ENCODE measurements at places on chromosomes 6 and 20.

DNA sequence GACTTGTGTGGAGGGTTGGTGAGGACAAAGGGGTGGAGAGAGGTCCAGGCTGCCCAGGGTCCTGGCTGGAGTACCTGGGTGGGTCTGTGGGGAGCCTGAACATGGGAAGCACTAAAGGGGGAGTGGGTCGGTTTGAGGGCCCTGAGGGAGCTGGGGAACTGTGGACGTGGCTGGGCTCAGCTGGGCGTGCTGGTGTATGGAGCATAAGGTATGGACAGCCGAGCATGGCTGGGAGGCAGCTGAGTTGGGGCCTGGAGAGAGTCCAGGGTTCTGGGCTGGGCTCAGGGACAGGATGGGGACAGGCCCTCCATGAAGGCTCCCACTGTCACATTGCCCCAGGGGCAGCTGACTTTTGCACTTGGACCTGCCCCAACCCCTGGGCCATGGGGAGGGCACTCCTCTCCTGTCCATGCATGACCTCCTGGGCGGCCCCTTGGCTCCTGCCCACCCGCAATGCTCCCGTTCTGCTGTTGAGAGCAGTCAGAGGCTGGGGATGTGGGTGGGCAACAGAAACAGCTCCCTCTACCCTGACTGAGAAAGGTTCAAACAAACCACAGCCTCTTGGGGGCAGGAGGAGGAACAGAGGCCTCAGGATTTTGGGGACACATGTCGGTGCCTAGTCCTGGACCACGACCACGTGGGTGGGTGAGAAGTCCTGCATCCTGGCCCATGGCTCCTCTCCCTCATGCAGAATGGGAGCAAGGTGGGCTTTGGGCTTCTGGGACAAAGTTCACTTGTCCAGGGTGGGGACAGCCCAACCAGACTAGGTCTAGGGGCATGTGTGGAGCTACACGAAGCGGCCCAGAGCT, 4.5 kb downstream of the C20orf204 start:
- no peak for DNase-seq

DNA sequence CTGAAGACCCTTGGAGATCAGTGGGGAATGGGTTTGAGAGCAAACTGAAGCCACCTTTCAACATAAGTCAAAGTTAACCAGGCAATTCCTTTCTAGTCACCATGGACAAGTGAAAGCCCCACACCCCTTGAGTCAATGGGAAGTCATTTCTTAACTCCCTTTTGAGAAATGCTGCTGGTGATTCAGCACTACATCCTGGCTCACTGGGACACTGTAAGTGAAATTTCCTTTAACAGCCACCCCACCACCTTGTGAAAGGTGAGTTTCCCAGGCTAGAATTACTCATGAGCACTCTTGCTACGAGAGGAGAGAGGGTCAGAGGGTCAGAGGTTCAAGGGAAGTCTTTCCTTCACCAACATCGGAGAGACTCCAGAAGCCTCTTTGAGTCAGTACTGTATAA, 93.3 kb upstream of the MARCKS start:
- no peak for DNase-seq

- no peak for DNase-seq
Observed at GRCh38 chr20:17849901-17850683, 118.5 kb downstream of the SNX5 start.

DNA sequence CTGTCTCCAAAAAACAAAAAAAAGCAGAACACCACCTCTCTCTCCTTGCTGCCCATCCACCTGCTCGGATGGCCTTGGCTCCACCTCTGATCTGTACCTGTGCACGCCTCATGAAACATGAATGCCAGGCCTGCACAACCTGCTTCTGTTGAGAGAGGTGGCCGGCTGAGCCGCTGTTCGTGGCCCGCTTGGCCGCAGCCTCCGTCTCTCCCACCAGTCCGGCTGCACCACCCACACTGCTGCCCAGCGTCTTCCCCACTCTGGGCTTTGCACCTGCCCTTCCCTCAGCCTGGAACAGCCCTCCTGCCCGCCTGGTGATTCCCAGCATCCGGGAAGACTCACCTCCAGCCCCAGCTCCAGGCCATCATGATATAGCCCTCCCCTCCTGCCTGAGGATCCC, 12.2 kb upstream of the ZBTB46 start:
- no peak for DNase-seq

DNA sequence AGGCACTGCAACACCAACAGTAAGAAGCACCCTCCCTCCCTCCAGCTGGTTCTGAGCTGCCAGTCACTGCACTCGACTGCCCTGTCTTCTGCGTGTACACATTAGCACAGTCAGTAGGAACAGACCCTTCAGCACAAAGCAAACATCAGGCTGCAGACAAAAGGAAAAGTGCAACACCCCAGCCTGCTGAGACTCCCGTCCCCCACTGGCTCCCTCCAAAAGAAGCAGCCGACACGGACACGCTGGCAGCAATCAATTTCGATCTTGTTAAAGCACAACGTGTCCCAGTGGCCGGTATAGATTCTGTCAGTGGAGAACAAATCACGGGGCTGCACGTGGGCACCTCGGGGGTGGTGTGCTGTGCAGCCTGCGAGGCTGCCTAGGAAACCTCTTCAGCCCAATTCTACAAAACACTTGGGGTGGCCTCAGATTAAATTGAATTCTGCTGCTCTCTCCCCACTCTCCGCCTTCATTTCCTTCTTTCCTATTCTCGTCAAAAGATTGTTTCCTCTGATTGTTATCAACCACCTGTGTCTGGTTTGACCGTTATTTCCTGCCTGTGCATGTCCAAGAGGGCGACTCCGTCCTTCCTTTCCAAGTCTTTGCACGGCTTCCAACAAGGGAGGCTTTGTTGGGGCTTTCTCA, 38.7 kb downstream of the TRAF3IP2 start:
- DNase-seq = no peak

DNA sequence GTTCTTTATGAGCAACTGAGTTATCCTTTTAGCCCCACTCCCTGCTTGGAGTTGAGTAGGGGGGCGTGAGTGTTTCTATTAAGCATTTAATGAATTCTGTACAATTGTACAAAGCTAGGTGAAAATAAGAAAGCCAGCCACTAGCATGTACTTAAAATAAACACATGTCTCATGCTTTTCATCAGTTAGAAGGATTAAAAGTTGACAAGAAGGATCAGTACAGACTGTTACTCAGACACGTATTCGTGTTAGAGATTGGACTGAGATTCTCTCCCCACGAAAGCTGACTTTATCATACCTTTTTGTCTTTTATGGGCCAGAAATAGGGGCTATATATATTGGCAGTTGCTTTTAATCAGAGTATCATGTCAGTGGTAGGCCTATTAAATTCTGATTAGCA, 1.7 kb downstream of the HSF2 start:
- no peak for DNase-seq

Data from hematopoietic multipotent progenitor cell treated with erythropoietin and hydrocortisone succinate and interleukin-3 and kit ligand, for 8 days (in vitro differentiated cells).